ENCODE measurements at places on chromosomes 1 and 21.

DNA sequence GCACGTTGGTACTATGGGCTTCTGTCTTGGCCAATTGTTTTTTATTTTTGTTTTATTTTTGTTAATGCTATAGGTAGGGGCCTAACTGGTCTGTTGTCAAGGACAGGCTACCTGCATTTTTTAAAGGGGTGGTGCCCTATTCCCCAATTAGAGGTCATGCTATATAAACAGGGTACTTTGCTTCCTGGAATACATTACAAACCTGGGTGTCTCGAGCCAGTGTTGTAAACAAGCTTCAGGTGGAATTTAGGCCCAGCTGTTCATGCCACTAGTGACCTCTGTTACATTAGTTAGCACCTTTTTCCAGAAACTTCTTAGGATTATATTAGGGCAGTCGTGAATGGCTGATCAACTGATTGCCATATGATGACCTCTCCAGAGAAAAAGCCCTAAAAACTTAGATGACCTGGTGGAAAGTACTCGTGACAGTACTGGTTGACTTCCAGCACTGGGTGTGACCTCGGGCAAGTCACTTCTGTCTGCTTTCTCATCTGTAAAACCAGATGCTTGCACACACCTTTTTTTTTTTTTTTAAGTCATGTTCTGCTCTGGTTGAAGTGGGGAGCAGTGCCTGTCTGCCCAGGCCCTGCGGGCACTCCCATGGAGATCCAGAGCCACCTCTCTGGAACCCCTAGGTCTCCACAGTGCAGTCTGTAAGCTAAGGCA, 46.5 kb downstream of the ELK4 start:
- no peak for DNase-seq

DNA sequence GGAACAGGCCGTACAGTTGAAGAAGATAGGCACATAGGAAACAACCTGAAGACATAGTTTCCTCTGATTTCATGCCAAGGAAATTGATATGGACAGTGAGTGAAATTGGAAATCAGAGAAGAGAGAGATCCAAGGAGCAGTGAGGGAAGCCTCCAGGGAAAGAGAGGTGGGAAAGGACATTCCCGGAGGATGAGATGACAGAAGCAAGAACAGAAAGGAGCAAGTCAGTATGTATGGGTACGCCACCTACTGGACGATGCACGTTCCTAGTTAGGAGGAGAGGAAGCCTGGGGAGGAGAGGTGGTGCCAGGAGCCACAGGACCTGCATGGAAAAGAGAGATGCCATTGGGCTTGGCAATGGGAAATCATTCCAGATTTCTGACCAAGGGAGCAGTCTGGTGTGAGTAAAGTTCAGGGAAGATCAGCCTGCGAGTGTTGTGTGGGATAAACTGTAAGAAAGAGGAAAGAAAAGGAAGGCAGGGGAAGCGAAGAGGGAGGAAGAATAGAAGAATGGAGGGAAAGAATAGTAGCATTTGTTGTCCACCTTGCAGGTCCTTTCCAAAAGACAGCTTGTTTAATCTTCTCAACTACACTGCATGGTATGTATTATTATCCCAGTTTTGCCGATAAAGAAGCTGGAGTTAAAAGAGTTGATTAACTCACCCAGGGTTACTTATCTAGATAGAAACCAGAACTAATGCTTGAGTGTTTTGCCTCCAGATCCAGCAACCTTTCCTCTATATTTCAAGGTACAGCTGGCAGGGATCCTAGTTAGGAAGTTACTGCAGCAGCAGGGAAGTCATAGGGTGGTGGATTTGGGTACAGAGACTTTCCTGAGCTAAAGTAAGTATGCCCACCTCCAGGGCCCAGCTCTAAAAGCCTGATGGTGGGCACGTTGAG, 27.4 kb downstream of the C1orf116 start:
- DNase-seq: no peak

- DNase-seq: no peak
These were observed 14.4 kb upstream of the IFI6 start for GRCh38 chr1:27686223-27686990.

DNA sequence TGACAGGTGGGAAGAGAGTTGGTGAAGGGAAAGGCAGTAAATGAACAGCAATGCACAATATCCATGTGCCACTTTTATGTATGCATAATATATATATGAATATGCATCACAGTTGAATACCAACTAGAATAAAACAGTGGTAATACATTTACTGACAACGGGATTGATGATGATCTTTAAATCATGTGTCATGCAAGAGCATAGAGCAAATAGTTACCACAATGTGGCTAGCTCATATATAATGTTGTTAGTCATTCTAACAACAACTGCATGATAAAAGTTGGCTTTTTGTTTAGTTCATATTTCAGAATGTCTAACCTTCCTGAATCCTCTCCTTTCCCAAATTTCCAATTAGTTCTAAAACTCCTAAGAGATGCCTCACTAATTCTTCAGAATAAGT, 46.4 kb downstream of the GORAB start:
- no peak for DNase-seq

- no peak for DNase-seq
These were observed 100.0 kb downstream of the CRYAA start for GRCh38 chr21:43268804-43269186.

- DNase-seq: no peak
These were observed 497.0 kb upstream of the USP24 start for GRCh38 chr1:55712148-55712547.

GRCh38 chr1:47643306-47644211, 205.7 kb downstream of the FOXD2 start:
- no peak for DNase-seq

GRCh38 chr1:180982422-180982821, 40.2 kb downstream of the STX6 start:
- no peak for DNase-seq

DNA sequence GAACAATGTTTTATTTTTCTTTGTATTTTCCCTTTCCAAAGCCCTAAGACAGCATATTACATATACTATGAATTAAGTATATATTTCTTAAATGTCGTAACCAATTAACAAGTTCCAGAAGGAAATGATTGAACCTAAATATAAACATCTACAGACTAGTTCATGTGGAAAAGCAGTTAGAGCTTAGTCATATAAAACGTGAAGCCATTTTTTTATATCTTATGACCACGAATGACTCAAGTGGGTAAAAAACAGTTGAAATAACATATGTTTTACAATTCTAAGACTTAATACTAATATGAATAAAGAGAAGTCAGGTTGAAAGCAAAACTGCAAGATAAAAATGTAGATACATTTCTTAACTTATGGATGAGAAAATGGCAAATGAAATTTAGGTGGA, 307.3 kb downstream of the BRINP3 start:
- no peak for DNase-seq

GRCh38 chr1:5971471-5972197, 20.6 kb downstream of the NPHP4 start:
- DNase-seq: no peak

DNA sequence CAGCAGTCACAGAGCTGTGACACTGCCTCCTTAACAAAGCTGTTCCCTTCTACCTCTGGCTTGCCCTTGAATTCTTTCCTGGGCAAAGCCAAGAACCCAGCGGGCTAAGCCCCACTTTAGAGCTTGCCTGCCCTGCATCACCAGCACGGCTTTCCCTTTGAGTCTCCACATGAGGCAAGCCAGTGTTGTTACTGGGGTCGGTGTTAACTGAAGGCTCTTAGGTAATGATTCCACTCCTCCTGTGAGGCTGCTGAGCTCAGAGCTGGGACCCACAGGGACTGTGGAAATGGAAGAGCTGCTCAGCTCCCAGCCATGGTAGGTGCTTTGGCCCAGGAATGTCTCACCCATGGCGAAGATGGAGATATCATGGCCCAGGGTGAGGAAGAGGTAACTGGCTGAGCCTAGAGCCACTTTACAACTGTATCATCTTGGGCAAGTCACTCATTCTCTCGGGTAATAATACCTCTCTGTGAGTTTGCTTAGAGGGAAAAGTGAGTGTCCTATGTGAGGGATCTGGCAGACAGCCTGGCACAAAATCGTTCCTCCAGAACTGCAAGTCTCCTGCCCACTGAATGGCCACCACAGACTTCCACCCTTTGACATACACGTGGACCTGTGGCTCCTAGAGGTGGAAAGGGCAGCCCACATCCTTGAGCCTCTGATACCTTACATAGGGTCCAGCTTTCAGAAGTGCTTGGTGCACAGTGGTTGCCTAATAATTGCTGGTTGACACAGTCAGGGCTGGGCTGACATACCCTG, 654.1 kb downstream of the PTPRU start:
- DNase-seq: no peak

GRCh38 chr1:201016211-201016651, 7.3 kb downstream of the KIF21B start:
- DNase-seq: no peak

- DNase-seq: no peak
These were observed 3.8 kb downstream of the IFI44L start for GRCh38 chr1:78624035-78624434.

GRCh38 chr1:91804546-91805023, 81.4 kb downstream of the TGFBR3 start:
- no peak for DNase-seq

GRCh38 chr21:34973685-34974084, 75.4 kb downstream of the RUNX1 start:
- no peak for DNase-seq

DNA sequence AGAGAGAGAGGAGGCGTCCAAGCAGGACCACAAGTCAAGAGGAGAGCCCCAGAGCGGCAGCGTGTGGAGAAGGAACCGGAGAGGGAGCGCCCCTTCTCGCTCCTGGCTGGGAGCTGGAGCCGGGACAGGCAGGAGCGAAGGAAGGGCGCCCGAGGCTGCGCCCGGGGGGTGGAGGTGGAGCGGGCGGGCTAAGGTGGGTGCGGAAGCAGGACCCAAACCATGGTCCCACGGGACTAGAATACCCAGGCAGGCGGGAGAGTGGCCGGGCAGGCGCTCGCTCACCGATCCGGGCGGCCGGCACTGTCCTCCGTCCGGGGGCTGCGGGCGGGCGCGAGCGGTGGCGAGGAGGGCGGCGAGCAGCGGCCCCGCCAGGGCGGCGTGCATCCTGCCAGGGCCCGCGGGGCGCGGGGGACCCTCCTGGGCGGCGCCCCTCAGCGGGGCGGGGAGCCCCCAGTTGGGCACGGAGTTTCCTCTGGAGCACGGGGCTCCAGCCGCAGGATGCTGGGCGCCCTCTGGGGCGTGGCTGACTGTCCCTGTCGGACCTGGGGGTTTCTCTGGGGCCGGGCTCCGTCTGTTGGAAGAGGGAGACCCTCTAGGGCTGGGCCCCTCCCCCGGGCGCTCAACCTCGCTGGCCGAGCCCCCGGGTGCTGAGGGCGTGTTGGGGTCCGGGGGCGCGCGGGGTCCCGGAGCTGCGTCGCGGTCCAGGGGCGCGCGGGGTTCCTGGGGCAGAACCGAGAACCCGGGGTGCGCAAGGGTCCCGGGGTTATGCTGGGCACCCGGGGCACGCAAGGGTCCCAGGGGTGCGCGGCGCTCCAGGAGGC, 569 bp downstream of the TRABD2B start:
- no peak for DNase-seq

DNA sequence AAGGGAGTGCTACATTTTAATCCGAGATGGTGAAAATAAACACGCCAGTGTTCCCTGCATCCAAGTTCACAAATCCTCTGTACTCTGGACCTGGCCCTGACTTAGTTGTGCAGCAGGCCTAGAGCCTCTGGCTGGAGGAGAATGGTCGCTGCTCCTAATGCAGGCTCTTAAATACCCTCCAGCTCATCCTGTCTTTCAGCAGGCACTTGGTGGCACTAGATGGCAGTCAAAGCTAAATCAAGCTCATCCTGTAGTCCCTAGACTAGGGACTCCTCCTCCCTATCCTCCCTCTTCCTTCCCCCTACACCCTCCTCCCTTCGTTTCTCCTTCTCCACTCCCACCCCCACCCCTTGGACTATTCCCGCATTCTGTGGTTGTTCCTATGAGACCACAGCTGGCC, 41.6 kb upstream of the MTR start:
- DNase-seq: no peak
